A549 treated with ZK216348 at 1 μM for 4 hours (cell line): ENCODE measurements at places on chromosomes 4 and X. TPM values are rescaled to one million over a fixed set of nuclear protein-coding genes. Genes with fewer than 3 reads are reported as not detected.

Gene SLC26A1
- total RNA-seq: 0.15 to 0.40 TPM (median 0.31 TPM) in 4 of 5 replicates, not detected in the other

Gene SPANXC
- total RNA-seq: 0.74 to 2.4 TPM (median 0.76 TPM) in 3 of 5 replicates, not detected in the others

Gene GSX2
- not detected in 5 replicates for total RNA-seq

Gene DOK7
- 0.12 to 0.85 TPM (median 0.41 TPM) in 5 replicates for total RNA-seq

Gene ARHGEF9
- 3.6 to 6.1 TPM (median 5.6 TPM) in 5 replicates for total RNA-seq

Gene UCP1
- total RNA-seq: 0.11 TPM in 1 of 5 replicates, not detected in the others

Gene HSFX1
- total RNA-seq: 0.13 to 0.44 TPM (median 0.43 TPM) in 5 replicates

Gene TBCK
- 2.1 to 3.8 TPM (median 2.8 TPM) in 5 replicates for total RNA-seq
